ENCODE measurements at places on chromosomes 1 and 21. TPM values are rescaled to one million over a fixed set of nuclear protein-coding genes. Genes with fewer than 3 reads are reported as not detected.

IPP gene
- 16.8 TPM for polyA plus RNA-seq

MNDA gene
- polyA plus RNA-seq = 3.6 TPM

RPL22 gene
- 1,131 TPM for polyA plus RNA-seq

TAS1R3 gene
- 0.69 TPM for polyA plus RNA-seq

ST6GALNAC5 gene
- polyA plus RNA-seq = 6.1 TPM

KCNAB2 gene
- polyA plus RNA-seq = 27.9 TPM

ADORA1 gene
- polyA plus RNA-seq = 0.55 TPM

USH2A gene
- 0.06 TPM for polyA plus RNA-seq

PTPN22 gene
- 3.6 TPM for polyA plus RNA-seq

VWA5B1 gene
- polyA plus RNA-seq = 0.40 TPM

NAXE gene
- polyA plus RNA-seq = 66.9 TPM

ADAMTSL4 gene
- 15.9 TPM for polyA plus RNA-seq

KANK4 gene
- 4.1 TPM for polyA plus RNA-seq

HUNK gene
- polyA plus RNA-seq = 9.1 TPM

PODN gene
- polyA plus RNA-seq = 7.6 TPM

TMED5 gene
- 44.4 TPM for polyA plus RNA-seq

SYTL1 gene
- 9.8 TPM for polyA plus RNA-seq

WNT3A gene
- polyA plus RNA-seq = not detected

RHBDL2 gene
- 0.72 TPM for polyA plus RNA-seq

RAB25 gene
- polyA plus RNA-seq = 174 TPM

CLIC6 gene
- polyA plus RNA-seq = 18.2 TPM

TCHH gene
- polyA plus RNA-seq = 0.22 TPM

AMY2A gene
- not detected for polyA plus RNA-seq

FBXO44 gene
- 33.6 TPM for polyA plus RNA-seq

CD34 gene
- 33.1 TPM for polyA plus RNA-seq

OR2L13 gene
- 0.09 TPM for polyA plus RNA-seq

LCE1F gene
- polyA plus RNA-seq = not detected

FAM163A gene
- 5.5 TPM for polyA plus RNA-seq

NR0B2 gene
- polyA plus RNA-seq = 91.2 TPM

VANGL1 gene
- polyA plus RNA-seq = 9.9 TPM

AJAP1 gene
- polyA plus RNA-seq = 0.57 TPM

FOXD2 gene
- polyA plus RNA-seq = 1.6 TPM

PRCC gene
- 61.3 TPM for polyA plus RNA-seq

SLC25A24 gene
- polyA plus RNA-seq = 34.5 TPM

RNU1-4 gene
- polyA plus RNA-seq = 3.2 TPM

HIVEP3 gene
- 2.6 TPM for polyA plus RNA-seq

CA6 gene
- not detected for polyA plus RNA-seq

LRRC71 gene
- polyA plus RNA-seq = 0.28 TPM

NFASC gene
- 10.1 TPM for polyA plus RNA-seq

CELA2B gene
- not detected for polyA plus RNA-seq

C1QA gene
- 91.7 TPM for polyA plus RNA-seq

COL6A1 gene
- 470 TPM for polyA plus RNA-seq

CD5L gene
- polyA plus RNA-seq = 0.13 TPM

AGMAT gene
- polyA plus RNA-seq = 51.9 TPM

ELAPOR1 gene
- polyA plus RNA-seq = 66.0 TPM

SLAMF9 gene
- 0.33 TPM for polyA plus RNA-seq

AK5 gene
- polyA plus RNA-seq = 4.2 TPM

NPHS2 gene
- not detected for polyA plus RNA-seq

MPZ gene
- polyA plus RNA-seq = 10.1 TPM

TTC34 gene
- polyA plus RNA-seq = 1.5 TPM

UMODL1 gene
- 0.67 TPM for polyA plus RNA-seq

FHAD1 gene
- 0.79 TPM for polyA plus RNA-seq

CLDN17 gene
- not detected for polyA plus RNA-seq
